ENCODE measurements at places on chromosomes 5 and 9.

- no peak for DNase-seq
Measured at GRCh38 chr5:68681929-68682328, 411.9 kb upstream of the SLC30A5 start.

DNA sequence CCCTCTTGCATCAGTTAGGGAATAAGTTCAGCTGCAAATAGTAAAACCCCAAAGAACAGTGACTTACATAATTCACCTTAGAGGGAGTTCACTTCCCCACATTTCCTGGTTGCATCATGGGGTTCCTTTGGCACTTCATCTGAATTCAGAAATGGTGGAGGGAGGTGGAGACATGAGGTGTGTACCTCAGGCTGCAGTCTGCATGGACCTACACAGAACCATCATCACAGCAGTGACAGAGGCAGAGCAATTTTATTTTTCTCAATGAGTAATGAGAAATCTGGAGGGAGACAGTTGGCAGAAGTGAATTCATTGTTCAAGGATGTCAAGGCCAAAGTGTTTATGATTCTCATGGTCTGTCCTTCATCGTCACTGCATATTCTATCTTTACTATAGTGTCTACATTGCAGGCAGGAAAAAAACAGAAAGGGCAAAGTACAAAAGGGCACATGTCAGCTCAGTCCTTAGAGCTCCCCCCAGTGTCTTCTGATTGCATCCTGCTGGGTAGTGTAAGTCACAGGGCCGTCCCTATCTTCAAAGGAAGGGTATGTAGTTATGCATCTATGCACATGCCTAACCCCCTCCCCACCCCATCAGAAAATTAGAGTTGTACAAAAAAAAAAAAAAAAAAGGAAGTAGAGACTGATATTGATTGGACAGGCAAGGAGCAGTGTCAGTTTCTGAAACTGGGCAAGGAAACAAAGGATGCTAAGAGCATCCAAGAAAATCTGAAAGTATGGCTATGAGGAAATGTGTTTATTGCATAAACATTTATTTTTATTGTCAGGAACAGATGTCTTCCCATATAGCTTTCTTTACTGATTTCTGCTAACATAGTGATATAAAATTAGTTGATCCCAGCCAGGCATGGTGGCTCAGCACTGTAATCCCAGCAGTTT lies 132.7 kb upstream of the APC start:
- no peak for DNase-seq

DNA sequence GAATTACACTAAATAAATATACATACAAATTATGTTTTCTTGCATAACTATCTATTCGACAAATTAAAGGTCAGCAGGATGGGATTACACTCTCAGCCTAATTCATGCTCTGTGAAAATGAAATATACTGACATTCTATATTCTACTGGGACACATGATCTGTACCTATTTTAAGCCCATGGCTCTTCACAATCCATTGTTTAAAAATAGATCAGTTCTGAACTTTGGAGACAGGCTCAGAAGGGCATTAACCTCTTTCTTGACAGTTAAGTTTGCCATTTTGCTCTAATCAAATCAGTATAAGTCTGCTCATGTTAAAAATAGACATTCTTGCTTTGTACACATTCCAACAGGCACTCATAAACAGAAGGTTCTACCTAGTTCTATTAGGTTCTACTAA lies 361.2 kb downstream of the HCN1 start:
- DNase-seq = no peak

DNA sequence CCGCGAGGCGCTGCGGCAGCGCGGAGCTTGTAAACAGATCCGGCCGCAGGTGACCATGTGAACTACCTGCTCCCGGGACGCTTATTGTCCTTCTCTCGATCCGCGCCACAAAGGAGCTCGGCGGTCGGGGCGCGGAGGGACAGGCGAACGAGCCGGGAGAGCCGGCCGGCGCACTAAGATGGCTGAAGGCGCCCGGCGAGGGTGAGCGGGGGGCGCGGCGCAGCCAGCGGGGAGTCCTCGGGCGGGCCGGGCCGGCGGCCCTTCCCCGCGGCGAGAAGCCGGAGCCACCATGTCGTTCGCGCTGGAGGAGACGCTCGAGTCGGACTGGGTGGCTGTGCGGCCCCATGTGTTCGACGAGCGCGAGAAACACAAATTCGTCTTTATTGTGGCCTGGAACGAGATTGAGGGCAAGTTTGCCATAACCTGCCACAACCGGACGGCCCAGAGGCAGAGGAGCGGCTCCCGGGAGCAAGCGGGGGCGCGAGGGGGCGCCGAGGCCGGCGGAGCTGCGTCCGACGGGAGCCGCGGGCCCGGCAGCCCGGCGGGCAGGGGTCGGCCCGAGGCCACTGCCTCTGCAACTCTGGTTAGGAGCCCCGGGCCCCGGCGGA lies 535 bp downstream of the JMY start:
- peak; percentile 32 for DNase-seq

DNA sequence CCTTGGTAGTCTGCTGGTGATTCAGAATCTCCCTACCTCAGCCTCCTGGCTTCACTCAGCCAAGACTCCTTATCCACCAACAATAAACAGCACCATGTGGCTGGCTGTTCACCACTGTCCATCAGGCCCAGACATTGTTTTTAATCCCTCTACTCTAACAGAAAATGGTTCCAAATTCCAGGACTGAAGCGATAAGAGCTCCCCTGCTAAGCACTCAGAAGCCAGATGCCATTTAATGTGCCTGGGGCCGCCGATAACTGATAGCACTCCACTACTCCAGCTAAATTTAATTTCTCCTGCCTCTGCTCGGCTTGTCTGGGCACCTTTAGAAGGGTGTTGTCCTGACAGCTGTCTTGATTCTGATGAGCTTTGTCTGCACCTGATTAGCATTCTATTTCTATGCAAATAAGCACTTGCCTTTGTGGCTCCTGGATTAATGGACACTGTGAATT lies 47.1 kb downstream of the ZNF622 start:
- no peak for DNase-seq

- DNase-seq = no peak
Measured at GRCh38 chr9:33136721-33137670, 30.1 kb downstream of the B4GALT1 start.

- DNase-seq = no peak
Measured at GRCh38 chr5:81400375-81400774, 6.4 kb upstream of the ACOT12 start.

- no peak for DNase-seq
Measured at GRCh38 chr5:43000111-43000840, 39.8 kb downstream of the ANXA2R start.

Data from activated T-helper 2 cell treated with anti-CD3 and anti-CD28 coated beads, Interferon-gamma antibody, Interleukin-2, Interleukin-4, amounts not matched to agents 10 μg/mL and 5 μg/mL and 100 μg/mL, durations not matched to agents 14 hours and 24 hours and 36 hours (primary cell).